ENCODE measurements at places on chromosomes 7 and 10.

GRCh38 chr7:23968791-23969190 is 258.8 kb downstream of the STK31 start:
- no peak for DNase-seq

DNA sequence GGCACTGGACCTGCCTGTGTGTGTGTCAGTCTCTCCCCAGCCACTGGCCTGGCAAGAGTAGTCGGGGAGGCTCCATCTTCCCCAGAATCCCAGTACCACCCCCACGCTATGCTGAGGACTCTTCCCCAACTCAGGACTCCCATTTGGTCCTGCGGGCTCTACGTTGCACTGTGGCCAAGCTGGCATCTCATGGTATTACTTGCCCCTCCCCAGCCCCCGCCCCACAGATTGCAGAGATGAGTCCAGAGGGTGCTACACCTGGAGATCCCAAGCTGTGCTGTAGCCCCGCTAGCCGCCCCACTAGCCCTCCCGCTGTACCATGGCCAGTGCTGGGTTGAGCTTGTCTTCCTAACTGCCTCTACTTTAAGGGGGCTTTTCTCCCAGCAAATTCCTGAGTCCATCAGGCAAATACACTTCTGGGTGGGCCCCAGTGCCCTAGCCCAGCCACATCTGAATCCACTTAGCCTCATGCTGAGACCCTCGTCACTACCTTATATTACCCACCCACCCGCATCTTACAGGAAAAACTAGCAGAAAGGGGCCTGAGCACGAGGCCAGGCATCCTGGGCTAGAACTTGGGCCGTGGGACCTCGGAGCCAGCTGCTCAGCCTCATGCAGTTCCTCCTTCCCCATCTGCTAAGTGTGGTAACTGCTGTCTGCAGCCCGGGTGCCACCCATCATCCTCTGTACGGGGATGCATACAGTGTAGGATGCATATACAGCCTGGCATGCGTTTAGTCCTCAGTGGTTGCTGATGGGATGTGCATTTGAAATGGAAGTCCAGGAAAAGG is 65.8 kb upstream of the CACUL1 start:
- no peak for DNase-seq

- DNase-seq = no peak
Measured at GRCh38 chr10:72935361-72935760, 19.2 kb downstream of the PLA2G12B start.

DNA sequence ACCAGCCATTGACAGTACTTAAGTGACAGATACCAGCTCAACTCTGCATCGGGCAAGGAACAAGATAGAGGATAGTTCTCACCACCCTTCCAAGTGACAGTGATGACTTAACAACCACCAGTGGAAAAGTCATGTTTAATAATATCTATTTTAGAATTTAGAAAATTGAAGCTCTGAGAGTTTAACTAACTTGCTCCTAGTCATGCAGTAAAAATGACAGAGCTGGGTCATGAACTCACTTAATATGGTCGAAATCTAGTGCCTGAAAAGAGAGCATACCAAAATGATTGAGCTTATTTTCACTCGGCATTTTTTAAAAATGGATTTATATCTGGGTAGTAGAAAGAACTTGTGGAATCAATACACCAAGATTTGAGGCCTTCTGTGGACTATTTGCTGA is 367.8 kb upstream of the IGFBP3 start:
- no peak for DNase-seq

DNA sequence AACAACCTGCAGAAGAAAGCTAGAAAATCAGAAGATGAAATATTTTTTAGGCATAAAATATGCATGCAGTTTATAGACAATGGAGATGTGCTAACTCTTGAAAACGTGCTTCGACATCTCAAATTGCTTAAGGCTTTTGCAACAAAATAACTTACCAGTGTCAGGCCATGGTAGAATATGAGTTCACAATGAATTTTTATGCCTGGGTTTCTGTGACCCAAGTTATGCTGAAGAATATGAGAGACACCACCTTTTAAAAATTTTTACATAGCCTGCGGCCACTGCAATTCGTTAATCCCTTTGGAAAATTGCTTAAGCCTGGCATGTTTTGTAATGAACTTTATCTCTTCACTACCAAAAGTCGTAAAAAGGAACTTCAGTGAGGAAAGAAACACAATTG is 170.1 kb upstream of the AKR1E2 start:
- DNase-seq = no peak

DNA sequence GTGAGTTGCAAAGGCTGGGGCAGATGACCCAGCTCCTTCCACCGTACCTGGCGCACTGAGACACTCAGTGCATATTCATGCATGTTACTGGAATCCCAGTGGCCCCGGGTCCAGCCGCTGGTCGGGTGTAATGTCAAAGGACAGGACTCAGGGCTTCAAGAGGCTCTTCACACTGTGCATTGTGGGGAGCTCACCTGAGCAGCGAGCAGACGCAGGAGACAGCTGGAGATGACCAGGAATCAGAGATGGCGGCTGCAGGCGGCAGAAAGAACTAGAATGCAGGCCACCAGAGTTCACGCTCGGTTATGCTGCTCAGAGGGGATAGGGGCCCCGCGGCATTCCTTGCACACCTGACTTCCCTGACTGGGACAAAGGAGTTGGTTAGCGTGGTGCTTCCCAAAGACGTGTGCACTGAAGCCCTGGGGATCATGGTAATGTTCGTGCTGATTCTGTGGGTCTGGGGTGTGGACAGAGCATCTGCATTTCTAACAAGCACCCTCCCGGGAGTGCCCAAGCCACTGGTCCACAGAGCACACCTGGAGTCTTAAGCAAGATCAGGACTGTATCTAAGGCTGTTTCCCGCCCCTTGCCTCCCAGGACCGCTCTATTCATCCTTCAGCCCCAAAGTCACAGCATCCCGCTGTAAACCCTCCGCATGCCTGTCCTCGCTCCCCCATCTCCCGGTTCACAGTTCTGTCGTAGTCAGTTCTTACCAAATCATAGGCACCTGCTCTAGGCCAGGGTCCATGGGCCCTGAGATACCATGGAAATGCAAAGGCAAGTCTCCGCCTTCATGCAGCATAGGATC is 71.0 kb downstream of the MKI67 start:
- no peak for DNase-seq

GRCh38 chr7:31023877-31024276 is 28.2 kb upstream of the ADCYAP1R1 start:
- DNase-seq = no peak

GRCh38 chr10:60230892-60231291 is 158.8 kb downstream of the ANK3 start:
- no peak for DNase-seq
